ENCODE measurements at places on chromosomes 5 and 9. TPM values are rescaled to one million over a fixed set of nuclear protein-coding genes. Genes with fewer than 3 reads are reported as not detected.

The DND1 gene
- 0.52 TPM for total RNA-seq

The HTR4 gene
- total RNA-seq = 0.26 TPM

The IFNA21 gene
- total RNA-seq = not detected

The BARHL1 gene
- total RNA-seq = not detected

The RASGEF1C gene
- total RNA-seq = not detected

The OMD gene
- total RNA-seq = 0.06 TPM

The PAPPA gene
- 4.7 TPM for total RNA-seq

The SHROOM1 gene
- 13.4 TPM for total RNA-seq

The MPDZ gene
- total RNA-seq = 16.9 TPM

The SYK gene
- total RNA-seq = not detected

The SLC34A3 gene
- not detected for total RNA-seq

The PCDHB9 gene
- 3.1 TPM for total RNA-seq

GRCh38 chr9:95107001-95107749 lies 210.3 kb downstream of the FANCC start:
- DNase-seq = peak; percentile 71

DNA sequence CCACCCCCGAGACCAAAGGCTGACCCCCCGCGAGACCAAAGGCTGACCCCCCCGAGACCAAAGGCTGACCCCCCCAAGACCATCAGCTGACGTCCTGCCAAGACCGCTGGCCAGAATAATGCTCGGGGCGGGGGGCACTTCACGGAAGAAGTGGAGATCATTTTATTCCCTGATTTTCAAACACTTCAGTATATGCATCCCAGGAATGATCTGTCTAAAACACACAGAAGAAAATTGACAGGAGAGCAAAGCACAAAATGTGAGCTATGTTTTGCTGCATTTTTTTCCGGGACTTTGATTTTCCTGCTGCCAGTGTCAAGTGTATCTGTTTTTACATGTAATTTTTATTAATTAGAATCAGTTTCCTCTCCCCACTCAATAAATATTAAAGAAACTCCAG lies 67.1 kb downstream of the ADAMTS2 start:
- no peak for DNase-seq

- peak; percentile 83 for DNase-seq
Observed at GRCh38 chr5:73365301-73365853, 83.2 kb downstream of the FOXD1 start.

DNA sequence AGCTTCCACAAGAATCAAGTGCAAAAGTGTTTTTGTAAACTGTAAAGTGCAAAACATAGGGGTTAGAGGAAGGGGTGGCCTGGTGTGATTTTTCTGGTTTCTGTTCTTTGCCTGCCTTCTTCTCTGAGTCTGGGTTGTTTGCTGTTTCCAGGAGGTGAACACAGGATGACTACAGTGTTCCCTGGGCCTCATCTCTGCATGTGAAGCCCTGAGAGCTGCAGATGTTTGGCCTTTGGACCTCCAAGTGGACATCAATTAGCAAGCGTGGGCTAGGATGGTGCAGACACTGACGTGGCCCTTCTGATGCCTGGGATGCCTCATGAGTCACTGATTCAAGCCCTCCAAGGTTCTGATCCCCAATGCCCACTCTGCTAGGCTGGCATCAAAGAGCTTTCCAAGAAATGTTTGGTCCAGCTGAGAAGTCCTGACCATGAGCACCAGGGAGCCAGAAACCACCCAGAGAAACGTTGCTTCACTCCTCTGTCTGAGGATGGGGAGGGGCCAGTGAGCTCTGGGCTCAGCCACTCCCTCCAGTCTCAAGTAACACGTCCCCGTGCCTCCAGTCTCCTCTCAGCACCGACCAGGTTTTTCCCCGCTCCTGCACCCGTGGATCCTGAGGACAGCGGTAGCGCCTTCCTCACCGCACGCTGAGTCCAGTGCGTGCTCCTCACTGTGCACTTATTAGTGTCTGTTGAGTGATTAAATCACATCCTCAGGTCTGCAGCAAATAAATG lies 7.6 kb downstream of the IL9 start:
- DNase-seq = peak; percentile 20

DNA sequence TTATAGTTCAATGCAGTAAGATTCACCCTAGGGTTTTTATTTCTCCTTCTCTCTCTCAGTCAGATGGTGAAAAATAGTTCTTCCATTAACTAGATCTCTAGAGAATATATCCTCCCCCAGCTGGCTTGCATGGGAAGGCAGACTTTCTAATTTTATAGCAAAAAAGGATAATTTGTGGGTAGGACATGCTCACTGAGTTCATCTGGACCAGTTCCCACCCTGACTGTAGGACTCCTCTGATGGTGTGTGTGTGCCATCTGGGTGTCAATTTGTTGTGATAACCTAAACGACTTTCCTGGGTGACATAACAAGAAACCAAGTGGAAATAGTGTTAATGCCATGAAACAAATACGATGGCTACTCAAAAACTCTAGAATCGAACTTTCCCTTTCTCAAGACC lies 44.9 kb downstream of the APBA1 start:
- no peak for DNase-seq

GRCh38 chr5:35145691-35146317 lies 84.5 kb downstream of the PRLR start:
- DNase-seq = no peak

DNA sequence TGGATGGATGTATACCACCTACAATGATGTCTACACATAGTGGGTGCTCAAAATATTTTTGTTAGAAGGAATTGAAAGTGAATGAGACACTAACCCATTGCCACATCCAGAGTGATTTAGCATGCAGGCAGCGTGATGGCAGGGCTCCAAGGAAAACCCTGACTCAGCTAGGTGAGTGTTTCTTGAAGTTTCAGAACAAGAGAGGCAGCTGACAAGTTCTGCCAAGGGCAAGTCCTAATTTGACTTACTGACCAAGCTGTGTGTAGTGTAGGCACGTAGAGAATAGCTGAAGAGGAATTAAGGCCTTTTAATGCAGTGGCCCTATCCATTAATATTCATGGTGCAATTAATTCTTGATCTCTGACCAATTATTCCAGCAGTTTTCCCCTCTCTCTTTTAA lies 107.8 kb upstream of the ATP10B start:
- peak; percentile 78 for DNase-seq

DNA sequence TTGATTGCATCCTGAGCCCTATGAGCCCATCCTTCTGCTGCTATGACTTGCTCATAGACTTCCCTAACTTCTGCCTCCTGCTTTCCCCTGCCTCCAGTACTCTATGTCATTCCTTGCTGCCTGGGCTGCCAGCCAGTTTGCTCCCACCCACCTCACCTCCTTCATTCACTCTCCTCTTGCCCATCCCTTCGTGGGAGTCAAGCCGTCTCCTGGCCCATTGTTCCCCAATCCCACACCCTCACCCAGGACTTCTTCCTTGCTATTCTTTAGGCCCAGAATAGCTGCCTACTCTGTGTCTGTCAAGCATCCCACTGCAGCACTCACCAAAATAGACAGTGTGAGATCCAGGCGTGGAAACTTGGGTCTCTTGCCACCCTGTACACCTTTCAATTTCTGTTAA lies 131.0 kb downstream of the RASGRF2 start:
- no peak for DNase-seq

- no peak for DNase-seq
Observed at GRCh38 chr5:1640421-1640881, 116.7 kb upstream of the LPCAT1 start.

DNA sequence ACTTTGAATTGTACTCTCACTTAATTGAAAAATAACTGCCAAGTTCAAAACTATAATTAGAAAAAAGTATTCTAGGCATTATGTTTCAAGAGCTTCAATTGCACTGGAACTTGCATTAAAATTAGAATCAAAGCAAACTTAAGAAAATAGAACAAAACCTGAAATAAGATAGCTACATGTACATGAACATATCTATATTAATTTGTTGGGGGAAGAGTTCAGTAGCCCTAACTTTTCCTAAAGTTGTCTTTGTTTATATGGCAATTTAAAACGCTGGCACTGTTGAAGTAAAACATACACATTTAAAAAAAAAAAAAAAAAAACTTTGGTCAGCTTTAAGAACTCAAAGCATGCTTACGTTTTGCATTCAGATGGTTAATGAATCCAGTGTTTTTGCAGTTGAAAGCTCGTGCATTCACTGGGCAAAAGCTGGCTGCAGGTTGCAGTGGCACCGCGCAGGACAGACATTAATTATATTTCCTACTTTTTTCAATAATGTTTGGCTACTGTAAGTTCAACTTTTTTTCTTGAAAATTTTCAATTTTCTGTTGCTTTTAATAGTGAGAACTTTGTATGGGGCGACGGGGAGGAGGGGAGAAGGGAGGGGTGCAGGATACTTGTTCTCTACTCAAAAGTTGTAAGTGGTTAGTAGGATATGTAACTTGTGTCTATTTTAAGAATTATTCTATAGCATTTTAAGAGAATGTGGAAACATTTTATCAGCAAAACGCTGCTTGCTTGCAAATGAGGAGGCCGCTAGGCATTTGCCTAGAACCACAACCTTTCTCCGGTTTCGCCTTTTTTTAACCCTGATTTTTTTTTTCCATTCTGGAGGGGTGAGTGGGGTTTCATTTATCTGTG lies 3.9 kb downstream of the NR2F1 start:
- no peak for DNase-seq

DNA sequence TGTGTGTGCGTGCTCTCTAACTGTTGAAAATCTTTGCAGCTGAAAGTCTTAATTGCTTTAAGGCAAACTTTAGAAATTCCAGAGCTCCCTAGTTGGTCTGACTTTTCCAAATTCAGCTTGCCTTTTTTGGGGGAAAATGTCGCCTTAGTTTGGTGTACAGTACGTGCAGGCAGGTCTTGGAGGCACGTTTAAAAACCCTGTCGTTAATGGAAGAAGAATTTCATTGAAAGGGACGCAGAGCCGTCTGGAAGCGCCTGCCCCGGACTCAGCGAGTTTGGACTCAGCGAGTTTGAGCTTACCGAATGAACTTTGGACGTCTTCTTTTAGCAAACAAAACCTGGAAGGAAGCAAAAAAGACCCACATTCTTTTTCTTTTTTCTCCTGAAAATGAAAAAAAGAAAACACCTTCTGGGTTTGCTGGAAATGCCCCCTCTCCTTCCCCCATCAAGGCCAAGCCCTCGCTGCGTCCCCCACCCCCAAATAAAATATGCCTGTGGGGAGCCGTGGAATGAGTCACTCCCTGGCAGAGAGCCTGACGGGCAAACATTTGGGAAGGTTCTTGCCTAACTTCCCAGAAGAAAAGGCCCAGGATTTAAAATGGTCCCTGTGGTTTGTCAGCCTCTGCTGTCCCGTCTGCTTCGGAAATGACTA lies 1.5 kb downstream of the NEK6 start:
- peak; percentile 94 for DNase-seq

- DNase-seq = no peak
Observed at GRCh38 chr9:96395964-96396363, 12.5 kb upstream of the SLC35D2 start.

DNA sequence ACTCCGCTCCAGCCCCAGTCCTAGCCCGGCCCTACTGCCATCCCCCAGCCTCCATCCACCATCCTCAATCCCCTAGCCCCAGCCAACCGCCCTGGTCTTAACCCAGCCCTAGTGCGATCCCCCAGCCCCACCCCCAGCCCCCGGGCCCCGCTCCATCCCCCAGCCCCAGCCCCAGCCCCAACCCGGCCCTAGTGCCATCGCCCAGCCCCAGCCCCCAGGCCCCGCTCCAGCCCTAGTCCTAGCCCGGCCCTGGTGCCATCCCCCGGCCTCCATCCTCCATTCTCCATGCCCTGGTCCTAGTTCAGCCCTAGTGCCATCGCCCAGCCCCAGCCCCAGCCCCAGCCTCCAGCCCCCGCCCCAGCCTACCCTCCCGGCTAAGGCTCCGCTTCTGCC lies 398 bp downstream of the TOR1A start:
- no peak for DNase-seq

GRCh38 chr5:109723606-109724005 lies 33.9 kb downstream of the MAN2A1 start:
- DNase-seq = no peak

GRCh38 chr5:168772316-168772961 lies 193.3 kb upstream of the PANK3 start:
- no peak for DNase-seq

- no peak for DNase-seq
Observed at GRCh38 chr9:136977649-136978072, 357 bp downstream of the PTGDS start.

DNA sequence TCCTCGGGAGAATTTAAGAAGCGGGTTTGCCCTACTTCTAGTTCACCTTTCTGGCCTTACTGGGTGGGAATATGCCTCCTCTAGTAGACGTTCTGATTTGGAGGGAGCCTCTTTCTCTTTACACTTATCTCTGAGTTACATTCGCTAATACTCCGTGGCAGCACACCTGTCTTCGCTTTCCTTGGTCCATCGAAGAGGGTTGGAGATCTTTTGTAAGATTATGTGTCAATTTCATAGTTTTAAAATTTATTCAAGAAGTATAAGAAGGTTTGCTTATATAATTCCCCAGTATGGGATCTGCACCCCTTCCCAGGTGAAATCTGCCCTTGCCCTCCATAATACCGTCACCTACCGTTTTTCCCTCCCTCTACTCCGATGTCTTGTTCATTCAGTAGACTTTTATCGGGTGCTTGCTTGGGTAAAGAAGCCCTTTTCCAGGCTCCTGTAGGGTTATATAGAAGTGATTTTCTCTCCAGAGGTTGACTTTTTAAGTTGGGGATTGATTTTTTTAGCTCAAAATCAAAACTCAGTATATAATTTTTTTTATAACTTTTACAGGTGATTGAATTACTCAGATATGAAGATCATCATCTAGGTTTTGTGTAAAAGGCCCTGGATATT lies 1.1 kb downstream of the GPBP1 start:
- no peak for DNase-seq

GRCh38 chr5:144248015-144248414 lies 77.3 kb downstream of the KCTD16 start:
- DNase-seq = no peak

GRCh38 chr5:6489643-6490185 lies 41.1 kb downstream of the UBE2QL1 start:
- no peak for DNase-seq

- no peak for DNase-seq
Observed at GRCh38 chr5:41181691-41182564, 31.4 kb downstream of the C6 start.

- no peak for DNase-seq
Observed at GRCh38 chr5:98144116-98144515, 629.3 kb upstream of the RGMB start.

- DNase-seq = no peak
Observed at GRCh38 chr5:76867038-76867437, 17.2 kb downstream of the S100Z start.

- DNase-seq = no peak
Observed at GRCh38 chr5:4773827-4774317, 366.3 kb upstream of the ADAMTS16 start.

DNA sequence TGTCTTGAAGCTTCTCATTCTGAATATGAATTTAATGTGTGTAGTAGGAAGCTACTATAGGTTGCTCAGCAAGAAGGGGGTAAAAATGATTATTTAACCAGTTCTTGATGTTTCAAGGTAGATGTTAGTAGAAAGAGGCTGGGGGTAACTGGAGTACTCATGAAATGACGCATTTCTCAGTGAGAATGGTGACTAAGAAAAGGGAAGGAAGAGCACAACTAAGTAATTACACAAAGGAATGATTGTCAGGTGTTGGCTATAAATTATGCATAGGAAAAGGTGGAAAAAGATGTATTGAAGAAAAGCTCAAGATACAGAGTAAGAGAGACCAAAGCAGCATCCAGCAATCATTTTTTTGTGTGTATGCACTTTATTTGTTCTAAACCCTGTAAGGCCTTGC lies 1.4 kb upstream of the PSIP1 start:
- no peak for DNase-seq
